ENCODE measurements at places on chromosomes 12 and 14.

DNA sequence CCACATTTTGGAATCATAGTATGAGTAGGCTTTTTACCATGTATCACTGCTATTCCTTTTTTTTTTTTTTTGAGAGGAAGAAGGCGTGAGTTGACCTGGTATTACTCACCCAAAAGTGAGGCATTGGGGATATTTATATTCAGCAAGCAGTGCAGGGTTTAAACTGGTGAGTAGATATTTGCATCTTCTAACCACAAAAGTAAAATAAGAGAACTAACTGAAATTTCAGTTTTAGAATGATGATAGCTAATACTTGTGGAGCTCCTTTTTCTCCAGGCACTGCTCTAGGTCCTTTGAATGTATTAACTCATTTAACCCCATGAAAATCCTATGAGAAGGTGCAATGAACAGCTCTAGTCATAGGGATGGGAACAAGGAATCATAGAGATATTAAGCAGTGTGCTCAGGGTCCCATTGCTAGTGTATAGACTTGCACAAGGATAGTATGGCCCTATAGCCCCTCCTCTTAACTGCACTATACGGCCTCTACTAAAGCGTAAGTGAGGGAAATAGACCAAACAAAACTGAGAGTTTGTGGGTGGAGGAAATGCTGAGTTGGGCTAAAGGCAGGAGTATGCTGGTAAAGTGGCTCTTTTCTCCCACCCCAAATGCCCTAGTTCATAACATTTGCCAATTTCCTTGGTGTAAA lies 104.3 kb upstream of the MAX start:
- no peak for DNase-seq

DNA sequence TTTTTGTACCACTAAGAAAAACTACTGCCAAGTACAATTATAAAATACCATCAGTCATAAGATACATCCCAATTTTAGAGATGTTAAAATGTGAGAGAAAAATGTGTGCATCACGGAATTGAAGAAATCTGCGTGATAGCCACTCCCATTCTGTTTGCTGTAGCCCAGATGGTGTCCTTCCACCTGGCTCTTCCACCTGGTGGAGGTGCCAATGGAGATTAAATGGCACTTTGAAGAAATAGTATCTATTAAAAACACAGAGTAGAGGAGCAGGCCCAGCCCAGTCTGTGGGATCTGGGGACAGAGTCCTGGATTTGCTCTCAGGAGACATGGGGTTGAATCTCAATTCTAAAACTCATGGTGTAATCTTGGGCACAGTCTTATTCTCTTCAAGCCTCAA lies 35.5 kb downstream of the TSPAN11 start:
- DNase-seq, result no peak

DNA sequence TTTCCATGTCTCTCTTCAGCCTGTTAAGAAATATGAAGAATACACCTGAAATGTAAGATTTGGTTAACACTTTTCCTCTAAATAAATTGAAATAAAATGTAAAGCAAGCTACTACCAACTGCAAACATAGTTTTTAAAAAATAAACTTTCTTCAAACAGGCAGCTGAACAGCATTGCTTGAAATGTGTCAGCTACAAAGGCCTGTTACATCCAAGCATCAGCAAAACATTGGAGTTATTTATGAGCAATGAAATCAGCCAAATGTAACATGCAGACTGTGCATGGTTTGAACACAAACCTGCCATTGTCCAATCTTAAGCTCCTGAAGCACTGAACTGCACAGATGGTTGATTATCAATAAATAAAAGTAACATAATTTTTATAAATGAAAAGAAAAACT lies 291.3 kb downstream of the ACSS3 start:
- no peak for DNase-seq

DNA sequence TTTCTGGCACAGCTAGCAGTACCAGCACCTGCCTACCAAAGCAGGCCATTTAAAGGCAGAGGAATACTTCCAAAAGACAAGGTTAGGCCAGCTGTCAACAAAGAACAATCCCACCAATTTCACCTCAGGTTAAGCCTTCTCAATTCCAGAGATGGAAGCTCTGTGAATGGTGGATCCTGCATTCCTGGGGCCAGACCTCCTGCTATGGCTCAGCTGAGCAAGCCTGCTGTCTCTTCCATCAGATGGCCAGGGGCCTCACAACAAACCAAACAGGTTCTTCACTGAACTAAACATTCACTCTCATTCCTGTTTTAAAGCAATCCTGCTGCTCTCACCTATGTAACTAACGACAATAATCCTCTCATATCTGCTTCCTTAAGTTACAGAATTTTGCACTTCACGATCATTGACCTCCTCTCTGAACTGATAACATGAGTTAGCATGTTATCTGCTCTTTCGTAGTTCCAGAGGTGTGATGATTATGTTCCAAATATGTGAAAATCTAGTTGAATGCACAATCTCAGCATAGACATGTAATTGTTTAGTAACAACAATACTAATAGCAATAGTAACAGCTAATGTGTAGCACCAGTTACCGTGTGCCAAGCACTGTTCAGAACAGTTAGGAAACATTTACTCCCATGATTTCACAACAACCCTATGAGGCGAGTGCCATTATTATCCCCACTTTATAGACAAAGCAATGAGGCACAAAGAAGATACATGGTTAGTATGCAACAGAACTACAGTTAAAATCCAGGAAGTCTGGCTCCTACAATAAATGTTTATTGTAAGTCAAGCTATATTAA lies 73.2 kb downstream of the SLC2A13 start:
- DNase-seq, result no peak

DNA sequence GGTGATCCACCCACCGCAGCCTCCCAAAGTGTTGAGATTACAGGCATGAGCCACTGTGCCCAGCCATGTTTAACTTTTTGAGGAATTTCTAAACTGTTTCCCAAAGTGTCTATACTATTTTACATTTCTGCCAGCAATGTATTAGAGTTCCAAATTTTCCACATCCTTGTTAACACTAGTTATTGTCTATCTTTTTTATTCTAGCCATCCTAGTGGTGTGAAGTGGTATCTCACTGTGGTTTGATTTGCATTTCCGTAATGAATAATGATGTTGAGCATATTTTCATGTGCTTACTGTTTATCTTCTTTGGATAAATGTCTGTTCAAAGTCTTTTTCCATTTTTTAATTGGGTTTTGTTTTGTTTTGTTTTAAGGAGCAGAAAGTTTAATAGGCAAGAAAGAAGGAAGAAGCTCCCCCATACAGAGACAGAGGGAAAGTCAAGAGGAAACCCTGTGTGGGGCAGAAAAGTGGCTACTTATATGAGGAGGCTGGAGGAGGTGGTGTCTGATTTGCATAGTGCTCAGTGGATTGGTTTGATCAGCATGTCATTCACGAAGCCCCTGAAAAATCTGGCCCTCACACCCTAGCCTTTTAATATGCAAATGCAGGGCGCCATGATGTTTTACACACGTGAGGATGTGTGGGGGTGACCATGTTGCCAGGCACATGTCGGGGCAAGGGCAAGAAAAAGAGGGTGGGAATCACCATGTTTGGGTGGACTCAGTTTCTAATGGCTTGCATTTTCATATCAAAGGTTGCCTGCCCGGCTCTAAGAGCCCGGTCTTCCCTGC lies 14.9 kb downstream of the TXNRD1 start:
- no peak for DNase-seq

DNA sequence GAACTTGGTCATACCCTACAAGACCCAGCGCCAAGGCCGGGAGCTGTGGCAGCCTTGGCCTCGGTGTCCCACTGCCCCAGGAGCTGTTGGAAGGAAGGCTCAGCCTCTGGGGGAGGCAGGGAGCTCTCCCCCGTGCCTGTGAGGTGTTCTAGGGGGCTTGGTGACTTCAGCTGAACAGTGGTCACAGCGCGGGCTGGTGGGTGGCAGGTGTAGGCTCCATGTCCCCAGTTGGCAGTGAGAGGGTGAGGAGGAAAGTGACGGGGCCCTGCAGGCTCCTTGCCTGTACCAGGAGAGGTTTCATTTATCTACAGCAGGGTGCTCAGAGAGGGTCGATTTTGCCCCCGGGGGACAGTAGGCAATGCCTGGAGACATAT lies 47.5 kb downstream of the DLK1 start:
- DNase-seq, result no peak

- DNase-seq, result peak; percentile 21
These were observed 376 bp downstream of the GDF3 start for GRCh38 chr12:7695237-7695560.

DNA sequence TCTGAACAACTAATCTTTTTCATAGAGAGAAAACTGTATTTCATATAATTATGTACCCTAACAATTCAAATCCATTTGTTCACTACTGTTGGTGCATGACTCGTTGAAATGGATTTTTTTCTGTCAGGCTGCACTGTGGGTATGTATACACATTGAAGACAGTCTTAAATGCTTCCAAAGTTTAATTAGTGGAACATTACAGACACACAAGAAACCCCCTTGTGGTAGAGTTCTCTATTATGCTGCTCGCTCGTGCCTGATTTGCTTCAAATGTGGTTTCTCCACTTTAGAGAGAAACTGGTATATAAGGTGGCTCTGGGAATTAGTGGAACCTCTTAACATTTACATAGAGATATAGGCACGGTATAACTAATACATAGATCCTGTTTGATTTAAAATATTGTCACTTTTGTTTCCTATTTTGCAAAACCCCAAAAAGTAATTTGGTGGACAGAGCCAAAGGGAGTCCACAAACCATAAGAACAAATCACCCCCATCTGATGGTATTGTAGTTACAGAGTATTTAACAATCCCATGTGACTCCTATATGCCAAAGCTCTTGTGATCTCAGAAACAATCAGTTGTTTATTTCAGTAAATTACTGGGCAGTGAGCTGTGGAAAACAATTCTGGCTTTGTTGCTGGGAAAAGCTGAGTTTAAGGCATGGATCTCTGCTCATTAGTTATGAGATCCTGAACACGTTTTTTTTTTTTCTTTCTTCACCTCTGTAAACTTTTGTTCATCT lies 159.5 kb downstream of the BRMS1L start:
- no peak for DNase-seq

- no peak for DNase-seq
These were observed 525.8 kb downstream of the FSCB start for GRCh38 chr14:43981135-43981768.

GRCh38 chr14:90412058-90412457 lies 15.2 kb downstream of the CALM1 start:
- DNase-seq, result no peak
